ENCODE measurements at places on chromosomes 7 and 10.

GRCh38 chr7:3927446-3928110 is 626.5 kb downstream of the SDK1 start:
- no peak for DNase-seq

- no peak for DNase-seq
These were observed 46.7 kb upstream of the FAM3C start for GRCh38 chr7:121442845-121443244.

DNA sequence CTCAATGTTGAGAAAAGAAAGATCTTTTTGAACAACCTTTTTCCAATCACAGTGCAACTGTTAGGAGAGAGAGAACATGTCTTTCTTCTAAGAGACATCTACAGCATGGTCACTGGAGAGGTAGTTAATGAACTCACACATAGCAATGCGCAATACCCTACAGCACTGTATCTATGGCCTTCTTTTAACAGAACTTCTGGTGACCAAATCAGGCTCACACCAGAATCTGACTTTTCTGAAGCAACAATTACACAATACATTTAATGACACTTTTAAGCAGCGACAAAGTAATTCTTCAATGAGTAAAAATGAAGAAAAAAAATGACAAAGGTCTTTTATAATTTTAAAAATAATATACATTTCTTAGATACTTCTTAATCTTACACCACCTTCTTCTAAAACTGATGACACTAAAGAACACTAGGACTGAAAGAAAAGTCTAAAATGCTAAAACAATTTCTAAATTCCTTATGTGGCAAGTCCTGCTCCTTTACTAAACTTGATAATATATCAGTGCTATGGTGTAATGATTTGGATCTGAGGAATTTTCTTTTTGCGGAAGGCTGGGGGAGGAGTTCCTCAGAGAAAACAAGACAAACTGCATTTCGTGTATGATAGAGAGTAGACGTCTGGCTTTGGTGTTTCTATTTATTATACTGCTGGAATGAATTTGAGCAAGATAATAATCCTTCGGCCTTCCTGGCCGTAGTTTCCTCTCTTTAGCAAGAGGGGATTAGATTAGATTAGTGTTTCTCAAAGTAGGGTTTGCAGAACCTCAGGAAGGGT is 166.3 kb downstream of the ZNF438 start:
- no peak for DNase-seq

GRCh38 chr10:112835944-112836451 is 114.0 kb upstream of the TCF7L2 start:
- DNase-seq, result no peak

GRCh38 chr7:117728890-117729624 is 144.2 kb downstream of the CTTNBP2 start:
- no peak for DNase-seq

- DNase-seq, result no peak
These were observed 574.3 kb upstream of the GHITM start for GRCh38 chr10:83564889-83565588.

DNA sequence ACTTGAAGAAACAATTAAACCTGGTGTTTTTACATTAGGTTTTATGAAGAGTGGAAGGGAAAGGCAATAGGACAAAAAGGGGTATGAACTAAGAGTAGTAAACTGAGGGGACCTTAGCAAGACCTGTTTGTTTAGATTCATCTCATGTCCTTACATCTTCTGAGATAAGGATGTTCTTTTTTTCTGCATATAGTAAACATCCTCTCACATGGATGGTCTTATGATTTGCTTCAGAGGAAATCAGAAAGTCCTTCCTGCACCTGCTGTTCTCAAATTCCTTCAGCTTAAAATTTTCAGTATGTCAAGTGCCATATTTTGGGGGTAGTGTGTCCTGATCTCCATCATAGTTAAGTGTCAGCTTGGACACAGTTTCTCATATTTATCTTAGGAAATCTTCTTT is 232.6 kb downstream of the ADK start:
- no peak for DNase-seq

- DNase-seq, result no peak
These were observed 9.3 kb upstream of the SLC25A13 start for GRCh38 chr7:96331233-96331632.

- DNase-seq, result no peak
These were observed 16.2 kb upstream of the COL17A1 start for GRCh38 chr10:104101902-104102301.

DNA sequence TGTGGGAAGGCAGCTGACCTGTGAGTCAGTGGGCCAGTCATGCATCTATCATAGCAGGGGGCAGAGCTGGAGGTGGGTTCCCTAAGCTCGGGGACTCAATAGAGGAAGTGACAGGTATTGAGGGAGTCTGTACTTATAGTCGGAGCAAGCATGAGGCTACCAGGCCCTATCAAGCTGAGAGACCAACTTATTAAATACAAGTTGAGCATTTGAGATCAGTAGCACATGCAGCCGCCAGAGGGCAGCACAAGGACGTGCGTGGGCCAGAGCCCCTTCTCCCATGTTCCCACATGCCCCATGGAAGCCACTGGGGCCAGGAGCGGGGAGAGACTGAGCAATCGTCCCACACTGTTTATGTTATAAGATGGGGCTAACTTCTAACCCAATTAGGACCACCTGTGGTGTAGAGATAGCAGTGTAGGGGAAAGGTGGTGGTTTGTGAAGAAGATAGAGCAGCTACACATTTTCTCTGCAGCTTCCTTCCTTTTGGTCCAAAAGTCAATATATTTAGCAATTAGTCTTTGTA is 13.0 kb upstream of the STK31 start:
- peak; percentile 17 for DNase-seq

DNA sequence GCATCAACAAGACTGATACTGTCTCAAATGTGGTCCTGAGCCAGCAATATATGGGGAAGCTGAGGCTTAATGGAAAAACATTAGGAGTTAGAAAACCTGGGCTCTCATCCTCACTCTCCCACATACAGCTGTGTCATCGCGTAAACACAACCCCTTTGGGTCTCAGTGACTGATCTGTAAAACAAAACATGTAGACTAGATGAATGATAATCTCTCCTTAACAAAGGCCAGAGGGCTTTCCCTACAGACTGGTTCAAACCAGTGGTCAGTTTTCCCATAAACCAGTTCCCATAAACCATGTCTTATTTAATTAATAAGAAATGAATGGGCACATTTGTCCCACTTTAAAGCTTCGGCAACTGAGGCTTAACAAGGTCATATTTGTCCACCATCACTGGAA is 48.1 kb downstream of the OSBPL3 start:
- DNase-seq, result no peak

DNA sequence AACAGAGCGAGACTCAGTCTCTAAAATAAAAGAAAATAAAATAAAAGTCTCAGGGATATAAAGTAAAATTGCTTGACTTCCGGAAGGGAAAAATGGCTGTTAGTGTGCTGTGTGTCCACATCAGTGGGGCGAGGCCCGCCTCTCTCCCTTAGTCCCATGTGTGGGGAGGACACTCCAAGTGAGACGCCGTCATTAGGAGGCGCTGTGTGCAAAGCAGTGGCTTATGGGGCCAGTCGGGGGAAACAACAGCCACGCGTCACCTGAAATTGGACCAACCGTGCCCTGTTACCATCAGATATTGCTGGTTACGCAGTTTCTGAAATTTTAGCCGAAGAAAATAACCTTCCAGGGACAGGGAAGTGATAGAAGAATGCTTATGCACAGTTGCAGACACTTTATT is 15.8 kb downstream of the SFXN4 start:
- DNase-seq, result no peak

GRCh38 chr10:76969366-76969948 is 668.2 kb downstream of the KCNMA1 start:
- no peak for DNase-seq

DNA sequence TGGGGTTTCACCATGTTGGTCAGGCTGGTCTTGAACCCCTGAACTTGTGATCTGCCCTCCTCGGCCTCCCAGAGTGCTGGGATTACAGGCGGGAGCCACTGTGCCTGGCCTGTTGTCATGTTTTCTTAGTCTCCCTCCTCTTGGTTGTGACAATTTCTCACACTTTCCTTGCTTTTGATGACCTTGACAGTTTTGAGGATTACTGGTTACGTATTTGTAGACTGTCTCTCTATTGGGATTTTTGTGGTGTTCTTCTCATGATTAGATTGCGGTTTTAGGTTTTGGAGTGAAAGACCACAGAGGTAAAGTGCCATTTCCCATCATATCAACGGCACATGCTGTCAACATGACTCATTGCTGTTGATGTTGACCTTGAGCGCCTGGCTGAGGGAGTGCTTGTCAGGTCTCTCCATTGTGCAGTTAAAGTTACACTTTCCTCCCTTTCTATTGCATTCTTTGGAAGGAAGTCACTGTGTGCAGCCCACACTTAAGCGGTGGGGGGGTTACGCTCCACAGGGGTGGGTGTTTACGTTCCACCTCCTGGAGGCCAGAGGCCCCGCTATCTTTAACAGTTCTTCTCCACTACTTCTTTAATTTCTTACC is 10.8 kb downstream of the NEURL1 start:
- no peak for DNase-seq

GRCh38 chr10:112369495-112370423 is 4.2 kb upstream of the ACSL5 start:
- peak; percentile 64 for DNase-seq
